GM03348 (cell line): ENCODE measurements at places on chromosomes 1 and 21.

- no peak for DNase-seq
Measured at GRCh38 chr21:45765375-45765774, 121.8 kb downstream of the PCBP3 start.

GRCh38 chr21:23152130-23152529, 2153.9 kb downstream of the NCAM2 start:
- no peak for DNase-seq

DNA sequence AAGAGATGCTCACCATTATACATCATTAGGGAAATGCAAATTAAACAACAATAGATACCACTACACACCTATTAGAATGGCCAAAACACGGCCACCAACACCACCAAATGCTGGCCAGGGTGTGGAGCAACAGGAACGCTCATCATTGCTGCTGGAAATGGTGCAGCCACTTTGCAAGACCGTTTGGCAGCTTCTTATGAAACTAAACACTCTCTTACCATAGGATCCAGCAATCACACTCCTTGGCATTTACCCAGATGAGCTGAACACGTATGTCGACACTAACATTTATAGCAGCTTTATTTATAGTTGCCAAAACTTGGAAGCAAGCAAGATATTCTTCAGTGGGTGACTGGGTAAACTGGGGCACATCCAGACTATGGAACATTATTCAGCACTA, 28.9 kb upstream of the ADARB1 start:
- DNase-seq: no peak

DNA sequence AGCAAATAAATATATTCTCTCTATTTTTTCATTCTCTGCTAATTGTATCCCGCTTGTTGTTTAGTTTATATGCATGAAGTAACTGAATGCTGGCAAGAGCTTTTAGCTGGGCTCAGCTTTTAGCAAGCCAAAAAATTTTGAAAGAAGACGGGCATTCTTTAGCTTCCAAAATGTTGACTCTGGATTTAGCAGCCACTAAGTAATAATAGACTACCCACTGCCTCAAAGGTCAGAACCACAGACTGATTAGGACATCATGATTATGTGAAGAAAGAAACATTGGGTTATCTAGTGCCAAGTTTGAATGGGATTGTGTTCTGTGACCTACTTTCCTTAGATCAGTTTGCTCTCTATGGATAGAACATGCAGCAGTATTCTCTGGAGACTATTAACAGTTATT, 80.3 kb upstream of the DPH5 start:
- peak; percentile 60 for DNase-seq

- peak; percentile 66 for DNase-seq
Measured at GRCh38 chr1:55064861-55065263, 25.5 kb downstream of the PCSK9 start.

GRCh38 chr21:25561668-25562641, 45.3 kb downstream of the MRPL39 start:
- peak; percentile 84 for DNase-seq

- no peak for DNase-seq
Measured at GRCh38 chr1:160112357-160112756, 3.2 kb upstream of the ATP1A2 start.

DNA sequence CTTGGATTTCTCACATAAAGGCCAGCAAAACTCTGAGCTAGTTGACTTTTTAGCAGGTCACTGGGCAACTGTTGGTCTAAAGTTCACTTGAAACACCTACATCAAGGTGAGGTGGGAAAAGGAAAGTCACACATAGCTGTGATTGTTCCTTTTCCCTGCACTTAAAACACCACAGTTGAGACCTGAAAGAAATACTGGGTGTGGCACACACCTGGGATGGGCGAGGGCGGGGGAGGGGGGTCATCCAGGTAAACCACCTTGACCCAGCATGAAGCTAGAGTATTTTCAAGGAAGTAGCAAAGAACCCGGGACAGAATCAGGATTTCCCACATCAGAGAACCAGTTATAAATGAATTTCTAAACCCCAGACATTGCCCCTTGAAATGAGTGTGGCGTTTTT, 26.4 kb downstream of the ZNF697 start:
- no peak for DNase-seq

DNA sequence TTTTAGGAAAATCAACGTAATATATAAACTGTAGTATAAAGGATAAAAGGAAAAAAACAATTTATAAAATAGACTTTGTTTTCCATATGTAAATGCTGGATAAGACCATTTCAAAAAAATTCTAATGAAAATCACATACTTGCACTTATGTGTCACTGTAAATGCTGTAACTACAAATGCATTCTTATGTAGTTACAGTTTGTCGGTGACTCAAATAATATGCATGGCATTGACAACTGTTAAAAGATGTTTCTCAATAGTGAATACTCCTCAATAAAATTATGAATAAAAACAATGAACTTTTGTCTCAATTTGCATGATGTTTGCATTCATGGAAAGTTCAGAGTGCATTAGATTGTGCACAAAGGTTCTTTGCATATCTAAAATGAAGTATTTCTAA, 614.0 kb upstream of the CHRM3 start:
- no peak for DNase-seq

- DNase-seq: peak; percentile 17
Measured at GRCh38 chr1:204520834-204521709, 4.9 kb downstream of the MDM4 start.
